Nephron progenitor cell (in vitro differentiated cells): ENCODE measurements at places on chromosomes 13 and 19.

GRCh38 chr19:30621326-30621920, 249.2 kb downstream of the ZNF536 start:
- DNase-seq = no peak

DNA sequence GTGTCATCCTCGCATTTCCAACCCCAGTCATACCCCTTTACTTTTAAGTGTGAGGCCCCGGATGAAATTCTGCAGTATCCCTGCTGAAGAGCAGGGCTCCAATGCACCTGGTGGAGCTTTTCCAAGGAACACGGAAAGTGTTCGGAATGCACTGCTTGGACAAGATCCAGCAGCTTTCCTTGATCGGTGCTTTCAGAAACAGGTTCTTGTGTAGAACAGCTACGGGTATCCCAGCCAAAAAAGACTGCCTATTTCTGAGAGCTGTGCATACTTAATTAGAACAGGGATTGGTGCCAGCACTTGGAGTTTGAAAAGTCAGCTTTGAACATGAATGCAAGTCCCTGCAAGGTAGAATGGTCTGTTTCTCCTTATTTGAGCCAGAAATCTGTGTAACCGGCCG, 87.2 kb upstream of the C1QTNF9B start:
- no peak for DNase-seq

GRCh38 chr19:41323023-41323422, 13.1 kb downstream of the CCDC97 start:
- peak; percentile 24 for DNase-seq

DNA sequence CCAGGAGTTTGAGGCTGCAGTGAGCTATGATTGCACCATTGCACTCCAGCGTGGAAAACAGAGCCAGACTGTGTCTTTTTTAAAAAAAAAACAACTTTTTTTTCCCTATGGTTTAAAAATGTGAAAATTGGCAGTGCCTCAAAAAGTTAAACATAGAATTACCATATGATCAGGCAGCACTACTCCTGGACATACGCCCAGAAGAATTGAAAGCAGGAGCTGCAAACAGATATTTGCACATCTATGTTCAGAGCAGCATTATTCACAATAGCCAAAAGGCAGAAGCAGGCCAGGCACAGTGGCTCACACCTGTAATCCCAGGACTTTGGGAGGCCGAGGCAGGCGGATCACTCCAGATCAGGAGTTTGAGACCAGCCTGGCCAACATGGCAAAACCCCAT, 3.8 kb upstream of the RETN start:
- no peak for DNase-seq

- no peak for DNase-seq
These were observed 28.7 kb downstream of the ANKRD10 start for GRCh38 chr13:110885966-110886869.
